ENCODE measurements at places on chromosomes 11 and 22. TPM values are rescaled to one million over a fixed set of nuclear protein-coding genes. Genes with fewer than 3 reads are reported as not detected.

USP28 gene
- total RNA-seq = 20.5 TPM

TXN2 gene
- total RNA-seq = 17.9 TPM

ACTN3 gene
- total RNA-seq = not detected

MMP12 gene
- not detected for total RNA-seq

LMF2 gene
- total RNA-seq = 12.7 TPM

All from bronchial epithelial cell (primary cell).